Stimulated activated CD8-positive, alpha-beta memory T cell treated with anti-CD3 and anti-CD28 coated beads, Interleukin-4, amount 100 ng/mL, for 4 hours (primary cell): ENCODE measurements at places on chromosomes 5 and 9.

- DNase-seq, result no peak
Measured at GRCh38 chr9:3441197-3441816, 84.5 kb downstream of the RFX3 start.

- DNase-seq, result no peak
Measured at GRCh38 chr9:132716007-132716406, 45.7 kb downstream of the GTF3C4 start.

GRCh38 chr9:129201866-129202265 lies 23.8 kb upstream of the IER5L start:
- no peak for DNase-seq

GRCh38 chr5:119393746-119394145 lies 37.9 kb downstream of the TNFAIP8 start:
- no peak for DNase-seq

DNA sequence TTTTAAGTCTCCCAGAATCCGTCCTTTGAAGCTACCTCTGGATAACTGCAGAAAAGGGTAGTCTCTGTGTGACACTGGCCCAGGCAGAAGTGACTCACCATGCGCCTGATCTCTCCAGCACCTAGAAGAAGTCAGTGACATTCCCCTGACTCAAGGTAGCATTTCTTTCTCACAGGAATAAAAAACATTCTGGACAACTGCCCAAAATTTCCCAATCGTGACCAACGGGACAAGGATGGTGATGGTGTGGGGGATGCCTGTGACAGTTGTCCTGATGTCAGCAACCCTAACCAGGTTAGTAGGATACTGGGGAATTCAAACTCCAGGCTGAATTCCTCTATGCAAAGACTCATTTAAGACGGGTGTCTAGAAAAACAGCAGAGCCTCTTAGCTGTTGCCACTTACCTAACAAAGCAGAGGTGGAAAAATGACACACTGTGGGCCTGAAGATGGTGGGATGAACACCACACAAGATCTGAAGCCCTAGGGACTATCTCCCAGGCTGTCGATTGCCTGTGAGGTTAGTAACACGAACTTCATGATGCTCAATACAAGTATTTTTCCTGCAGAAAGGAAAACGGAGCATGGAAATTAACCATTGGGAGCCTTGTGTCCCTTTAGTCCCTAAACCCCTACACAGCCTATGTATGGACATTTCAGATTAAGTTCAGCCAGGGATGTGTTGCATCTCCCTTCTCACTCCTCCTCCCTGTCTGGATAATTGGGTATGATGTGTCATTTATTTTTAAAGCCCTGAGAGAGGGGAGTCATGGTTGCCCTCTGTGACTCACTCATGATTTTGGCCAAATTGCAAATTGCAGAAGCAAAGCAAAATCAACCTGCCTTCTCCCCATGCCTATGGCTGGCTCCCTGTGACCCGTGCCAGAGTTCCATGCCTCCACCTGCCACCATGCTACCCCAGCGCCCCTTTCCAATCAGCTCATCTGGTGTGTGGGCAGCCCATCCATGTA lies 37.2 kb downstream of the THBS4 start:
- no peak for DNase-seq

GRCh38 chr9:28365020-28365640 lies 791.8 kb upstream of the C9orf72 start:
- DNase-seq, result no peak

DNA sequence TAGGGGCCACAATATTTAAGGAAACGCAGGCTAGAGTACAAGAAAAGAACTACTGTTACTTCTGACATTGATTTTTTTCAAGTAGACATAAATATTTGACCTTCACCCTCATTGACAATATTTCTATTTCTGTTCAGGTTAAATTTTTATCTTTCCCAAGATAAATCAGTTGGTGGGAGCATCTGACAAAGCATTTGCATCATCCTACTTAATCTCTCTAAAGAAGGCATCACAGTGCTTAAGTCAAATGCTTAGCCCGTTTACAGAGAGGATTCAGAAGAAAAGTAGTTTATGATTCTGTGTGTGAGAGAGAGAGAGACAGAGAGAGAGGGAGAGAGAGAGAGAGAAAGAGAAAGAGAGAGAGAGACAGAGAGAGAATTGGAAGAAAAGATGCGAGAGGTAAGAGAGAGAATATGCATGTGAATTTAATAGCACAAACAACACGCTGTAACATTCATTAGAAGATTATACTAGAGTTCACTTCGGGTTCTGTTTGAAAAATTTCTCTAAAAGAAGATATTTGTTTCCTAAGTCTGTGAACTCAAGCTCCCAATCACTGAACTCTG lies 1093.3 kb upstream of the CDH6 start:
- no peak for DNase-seq

GRCh38 chr9:86405926-86406325 lies 51.7 kb upstream of the TUT7 start:
- DNase-seq, result no peak

- DNase-seq, result no peak
Measured at GRCh38 chr9:95627802-95628201, 111.0 kb upstream of the PTCH1 start.

DNA sequence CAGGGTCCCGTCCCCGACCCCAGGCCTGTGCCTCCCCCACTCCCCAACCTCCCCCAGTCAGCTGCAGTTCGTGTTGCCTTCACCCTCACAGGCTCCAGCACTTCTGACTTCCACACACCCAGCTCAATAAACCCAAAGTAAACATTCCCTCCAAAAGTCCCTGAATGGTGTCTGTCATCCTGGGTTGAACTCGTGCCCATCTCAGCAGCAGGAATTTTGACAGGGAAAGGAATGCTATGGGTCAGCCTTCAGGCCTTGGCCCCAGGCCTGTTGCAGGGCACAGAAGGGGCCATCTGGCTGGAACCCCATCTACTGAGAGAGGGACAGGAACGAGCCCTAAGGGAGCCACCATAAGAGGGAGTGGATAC lies 29.6 kb upstream of the CNOT6 start:
- DNase-seq, result no peak

GRCh38 chr9:136634904-136635303 lies 27.8 kb upstream of the EGFL7 start:
- DNase-seq, result no peak

- DNase-seq, result no peak
Measured at GRCh38 chr5:174614500-174615135, 109.8 kb upstream of the MSX2 start.

DNA sequence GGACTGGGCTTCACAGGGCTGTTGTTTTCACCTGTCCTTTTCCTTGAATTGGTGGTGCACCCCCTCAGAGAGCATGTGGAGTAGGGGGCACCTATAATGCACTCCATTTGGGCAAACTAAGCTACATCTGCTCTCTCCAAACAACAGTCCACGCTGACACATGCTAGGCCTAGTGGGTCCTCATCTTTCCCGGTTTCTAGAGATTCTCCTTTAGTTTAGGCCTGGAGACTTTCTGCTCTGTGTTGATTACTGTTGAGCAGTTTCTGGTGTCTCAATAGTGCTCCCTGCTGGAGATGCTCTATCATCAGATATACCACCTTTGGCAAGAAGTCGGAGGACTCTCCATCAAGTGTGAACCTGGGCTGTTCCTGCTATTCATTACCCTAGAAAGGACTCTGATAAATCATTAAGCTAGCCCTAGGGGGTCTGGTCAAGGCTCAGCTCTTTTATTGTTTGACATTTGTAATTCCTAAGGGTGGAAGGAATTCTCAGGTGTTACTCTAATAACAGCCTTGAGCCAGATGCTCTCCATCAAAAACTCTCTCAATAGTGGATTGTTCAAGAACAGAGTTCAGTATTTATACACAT lies 64.0 kb upstream of the FYB1 start:
- DNase-seq, result no peak
